ENCODE measurements at places on chromosomes 5 and 9.
A peak's percentile ranks its signal among the peaks of the same experiment; 100 is the strongest.

- no peak for DNase-seq
Observed at GRCh38 chr9:127954831-127955293, 17.2 kb upstream of the DPM2 start.

DNA sequence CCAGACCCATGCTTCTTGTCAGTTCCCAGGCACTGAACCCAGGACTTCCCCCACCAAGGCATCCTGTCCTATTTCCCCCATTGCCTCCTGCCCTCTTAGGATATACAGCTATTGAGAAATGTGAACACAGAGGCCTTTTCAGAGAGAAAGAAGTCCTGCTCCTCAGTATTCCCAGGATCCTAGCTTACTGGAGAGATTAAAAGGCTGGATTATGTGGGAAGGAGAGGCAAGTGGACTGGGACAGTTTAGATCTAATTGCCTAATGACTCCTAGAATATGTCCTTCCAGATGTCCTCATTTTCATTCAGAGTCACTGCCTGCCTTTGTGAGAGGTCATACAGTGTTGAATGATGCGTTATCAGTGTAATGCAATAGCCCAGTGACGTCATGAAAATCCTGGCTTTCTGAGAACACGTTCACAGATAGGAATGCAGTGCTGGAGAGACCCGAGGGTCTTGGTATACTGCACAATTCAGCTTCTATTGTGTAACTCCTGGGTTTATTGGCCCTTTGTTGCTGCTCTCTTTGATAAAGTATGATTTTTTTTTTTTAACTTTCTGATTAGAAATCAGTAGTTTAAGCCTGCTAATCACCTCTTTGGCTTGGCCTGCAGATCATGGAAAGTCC, 26.2 kb downstream of the WWC1 start:
- no peak for DNase-seq

- DNase-seq = peak; percentile 73
Observed at GRCh38 chr9:69035438-69036308, at the start of gene FXN. Gene FXN, plus strand, starts transcription at chr9:69035752. Its CDS starts 31 bp downstream, at chr9:69035783.

DNA sequence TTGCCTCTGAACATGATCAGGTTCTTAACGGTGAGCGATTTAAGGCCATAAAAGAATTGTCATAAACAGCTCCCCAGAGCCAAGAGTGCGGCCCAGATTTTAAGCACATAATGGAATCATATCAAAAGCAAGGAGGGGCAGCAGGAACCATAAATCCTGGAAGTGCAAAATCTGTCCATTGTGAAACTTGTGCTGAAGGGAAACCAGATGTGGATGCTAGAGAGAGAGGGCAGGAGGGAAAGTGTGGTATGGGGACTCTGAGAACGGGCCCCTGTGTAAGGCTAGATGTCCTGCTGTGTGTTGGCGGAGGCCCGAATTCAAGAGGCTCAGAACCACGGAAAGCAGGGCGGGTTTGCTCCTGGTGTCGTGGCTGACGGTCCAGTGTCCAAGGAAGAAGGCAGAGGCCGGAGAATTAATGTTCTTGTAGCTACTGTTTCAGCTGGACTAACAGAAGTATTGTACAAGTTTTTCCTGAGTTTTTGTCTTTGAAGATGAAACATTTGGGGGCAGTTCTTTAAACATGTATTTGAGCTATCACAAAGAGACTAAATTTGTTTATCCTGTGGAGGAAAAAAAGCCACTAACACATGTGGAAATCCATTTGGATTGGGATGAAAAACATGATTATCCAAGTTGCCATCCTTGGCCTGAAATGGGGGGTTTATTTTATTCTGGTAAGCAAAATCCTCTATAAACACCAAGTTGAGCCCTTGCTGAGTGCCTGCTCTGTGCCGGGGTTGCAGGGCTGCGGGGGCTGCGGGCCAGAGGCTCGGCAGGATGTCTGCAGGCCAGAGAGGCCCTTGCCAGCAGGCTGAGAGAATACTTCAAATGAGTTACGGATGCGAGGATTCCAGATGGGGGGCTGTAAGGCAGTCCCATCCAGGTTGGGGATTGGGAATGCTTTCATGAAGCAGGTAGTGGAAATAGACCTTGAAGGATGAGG, 9.2 kb upstream of the CXCL14 start:
- DNase-seq = no peak

GRCh38 chr9:131530546-131530919, 530 bp downstream of the UCK1 start:
- no peak for DNase-seq

DNA sequence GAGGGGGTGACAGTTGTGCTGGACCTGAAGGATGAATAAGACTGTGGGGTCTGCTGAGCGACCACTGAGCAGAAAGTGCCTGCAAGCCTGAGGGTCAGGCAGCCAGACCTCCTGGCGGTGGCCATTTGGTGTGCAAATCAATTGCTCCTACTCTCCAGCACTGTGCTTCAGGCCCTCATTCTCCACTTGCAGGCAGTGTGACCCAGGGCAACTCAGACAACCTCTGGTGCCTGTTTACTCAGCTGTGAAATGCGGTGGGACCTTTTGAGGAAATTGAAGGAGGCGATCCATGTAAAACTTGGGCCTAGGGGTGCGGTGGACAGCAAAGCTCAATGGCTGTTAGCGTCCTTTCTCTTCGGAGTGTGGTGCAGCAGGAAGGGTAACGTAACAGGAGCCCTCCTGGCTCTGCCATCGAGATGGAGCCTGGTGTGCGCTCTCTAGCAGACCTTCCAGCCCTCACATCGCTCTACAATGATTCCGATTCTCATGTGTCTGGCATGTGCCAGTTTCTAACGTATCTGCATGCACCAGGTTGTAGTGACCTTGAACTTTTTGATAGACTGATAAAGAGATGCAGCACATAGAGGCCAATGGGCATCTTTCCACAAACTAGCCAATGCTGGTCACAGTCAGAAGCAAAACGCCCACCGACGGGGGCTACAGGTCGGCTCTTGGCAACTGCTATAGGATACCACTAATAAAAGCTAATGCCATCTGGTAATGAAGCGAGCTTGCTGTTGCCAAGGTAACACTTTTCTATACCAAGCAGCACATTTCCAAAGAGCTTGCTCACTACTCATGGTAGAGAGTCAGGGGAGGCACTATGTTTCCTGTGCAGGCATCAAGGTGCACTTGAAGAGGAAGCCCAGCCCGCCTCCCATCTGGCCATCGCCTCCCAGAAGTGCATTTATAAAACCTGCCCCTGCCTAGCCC, 159.7 kb upstream of the RAPGEF1 start:
- DNase-seq = no peak

GRCh38 chr5:78953092-78953800, 31.9 kb downstream of the ARSB start:
- DNase-seq = no peak

- no peak for DNase-seq
Observed at GRCh38 chr5:3858524-3858923, 262.9 kb downstream of the IRX1 start.

GRCh38 chr9:123267481-123268198, 746 bp downstream of the STRBP start:
- DNase-seq = peak; percentile 7
